Daoy (cell line): ENCODE measurements at places on chromosomes 2 and 18. TPM values are rescaled to one million over a fixed set of nuclear protein-coding genes. Genes with fewer than 3 reads are reported as not detected.

The PLB1 gene
- total RNA-seq, result 0.83 and 0.86 TPM in 2 replicates

The COL4A4 gene
- under 0.01 and 0.15 TPM in 2 replicates for total RNA-seq

The ALPP gene
- 0.03 TPM in 1 of 2 replicates, not detected in the other for total RNA-seq

The HSPE1 gene
- total RNA-seq, result 446 and 466 TPM in 2 replicates

The MAP3K19 gene
- total RNA-seq, result not detected in 2 replicates

The WNT6 gene
- 0.23 TPM in 1 of 2 replicates, not detected in the other for total RNA-seq

The ANKRD62 gene
- not detected in 2 replicates for total RNA-seq

The AQP12A gene
- total RNA-seq, result not detected in 2 replicates

The SPHKAP gene
- total RNA-seq, result not detected in 2 replicates

The UGT1A9 gene
- total RNA-seq, result 0.24 and 1.0 TPM in 2 replicates

The MPHOSPH10 gene
- 40.7 and 41.9 TPM in 2 replicates for total RNA-seq

The LPIN2 gene
- total RNA-seq, result 3.3 and 3.7 TPM in 2 replicates

The SKOR2 gene
- total RNA-seq, result not detected in 2 replicates

The APOB gene
- total RNA-seq, result not detected in 2 replicates

The SFT2D3 gene
- total RNA-seq, result 6.0 and 6.1 TPM in 2 replicates

The PRKD3 gene
- 70.6 and 102 TPM in 2 replicates for total RNA-seq

The BOK gene
- 3.3 and 4.6 TPM in 2 replicates for total RNA-seq

The AGXT gene
- not detected in 2 replicates for total RNA-seq

The IL36RN gene
- not detected in 2 replicates for total RNA-seq

The LIPG gene
- total RNA-seq, result 32.6 and 40.3 TPM in 2 replicates

The SP5 gene
- 0.63 and 2.6 TPM in 2 replicates for total RNA-seq

The PTGR3 gene
- 3.6 and 7.6 TPM in 2 replicates for total RNA-seq

The POLR1B gene
- total RNA-seq, result 26.3 and 29.9 TPM in 2 replicates

The C18orf54 gene
- 5.8 and 7.7 TPM in 2 replicates for total RNA-seq

The GALNT13 gene
- not detected in 2 replicates for total RNA-seq

The MTCL1 gene
- 12.2 and 20.8 TPM in 2 replicates for total RNA-seq

The CHST10 gene
- 9.4 and 13.6 TPM in 2 replicates for total RNA-seq

The ADCY3 gene
- 15.4 and 16.4 TPM in 2 replicates for total RNA-seq

The PIEZO2 gene
- 2.1 and 2.2 TPM in 2 replicates for total RNA-seq

The ESCO1 gene
- total RNA-seq, result 17.3 and 21.0 TPM in 2 replicates

The LRP2 gene
- total RNA-seq, result under 0.01 TPM in 1 of 2 replicates, not detected in the other

The STRADB gene
- total RNA-seq, result 14.1 and 62.7 TPM in 2 replicates

The ACKR3 gene
- 5.4 and 6.3 TPM in 2 replicates for total RNA-seq

The ALK gene
- 0.03 and 0.11 TPM in 2 replicates for total RNA-seq

The RAB27B gene
- 0.77 and 1.1 TPM in 2 replicates for total RNA-seq

The PROC gene
- not detected in 2 replicates for total RNA-seq

The HSBP1L1 gene
- total RNA-seq, result 0.18 and 0.69 TPM in 2 replicates

The FMNL2 gene
- 26.9 and 29.0 TPM in 2 replicates for total RNA-seq

The CLEC4F gene
- total RNA-seq, result not detected in 2 replicates

The DAPL1 gene
- total RNA-seq, result not detected in 2 replicates

The ABCG5 gene
- not detected in 2 replicates for total RNA-seq

The ESPNL gene
- 0.40 and 0.54 TPM in 2 replicates for total RNA-seq

The MEP1B gene
- total RNA-seq, result not detected in 2 replicates

The OSR1 gene
- total RNA-seq, result 0.06 TPM in 1 of 2 replicates, not detected in the other

The ONECUT2 gene
- 1.1 and 1.2 TPM in 2 replicates for total RNA-seq

The CSRNP3 gene
- 0.83 and 2.7 TPM in 2 replicates for total RNA-seq
